ENCODE measurements at places on chromosomes 11 and 22.

GRCh38 chr11:41519696-41520095, 60.2 kb upstream of the LRRC4C start:
- DNase-seq = no peak

DNA sequence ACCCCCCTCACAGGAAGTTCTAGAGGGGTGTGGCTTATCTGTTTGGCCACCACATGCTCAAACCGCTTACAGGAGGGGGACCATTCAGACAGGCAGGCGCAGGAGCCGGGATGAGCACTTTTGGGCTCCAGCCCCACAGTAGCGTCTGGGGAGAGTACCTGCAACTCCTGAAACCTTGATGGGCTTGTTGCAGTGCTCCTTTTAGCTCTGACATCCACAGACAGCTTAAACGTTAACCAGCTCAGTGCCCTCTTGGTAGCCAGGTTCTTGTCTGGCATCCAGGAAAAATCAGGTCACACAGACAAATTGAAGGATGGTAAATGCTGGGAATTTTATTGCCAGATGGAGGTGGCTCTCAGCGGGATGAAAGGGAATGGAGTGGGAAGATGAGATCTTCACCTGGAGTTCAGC, 326.3 kb downstream of the ETS1 start:
- no peak for DNase-seq

GRCh38 chr11:24598641-24599040, 101.8 kb downstream of the LUZP2 start:
- DNase-seq = no peak

DNA sequence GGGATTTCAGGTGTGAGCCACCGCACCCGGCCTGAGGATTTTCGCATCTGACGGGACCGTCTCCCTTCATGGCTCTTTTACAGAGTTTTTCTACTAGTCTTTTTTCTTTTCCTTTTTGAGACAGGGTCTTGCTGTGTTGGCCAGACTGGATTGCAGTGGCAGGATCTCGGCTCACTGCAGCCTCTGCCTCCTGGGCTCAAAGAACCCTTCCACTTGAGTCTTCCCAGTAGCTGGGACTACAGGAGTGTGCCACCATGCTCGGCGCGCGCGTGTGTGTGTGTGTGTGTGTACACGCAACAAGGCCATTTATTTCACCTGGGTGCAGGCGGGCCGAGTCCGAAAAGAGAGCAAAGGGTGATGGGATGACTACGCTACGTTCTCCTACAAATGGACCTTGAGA, 10.9 kb downstream of the SERHL2 start:
- DNase-seq = no peak

DNA sequence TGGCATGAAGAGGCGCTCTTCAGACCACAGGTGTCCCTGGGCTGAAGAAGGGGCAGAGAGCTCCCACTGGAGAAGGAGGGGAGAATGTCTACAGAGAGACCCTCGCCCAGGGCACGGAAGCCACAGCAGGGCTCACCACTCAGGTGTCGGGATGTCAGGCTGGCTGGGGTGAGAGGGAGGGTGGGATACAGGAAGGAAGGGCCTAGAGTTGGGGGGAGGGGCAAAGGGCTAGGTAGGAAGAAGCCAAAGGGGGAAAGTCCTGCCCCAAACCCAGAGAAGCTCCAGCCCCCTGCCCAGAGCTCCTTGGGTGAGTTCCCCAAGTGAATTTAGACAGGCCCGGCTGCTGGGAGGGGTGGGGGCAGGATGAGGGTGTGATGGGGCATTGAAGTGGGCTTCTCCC, 232.0 kb downstream of the CEP164 start:
- DNase-seq = no peak

DNA sequence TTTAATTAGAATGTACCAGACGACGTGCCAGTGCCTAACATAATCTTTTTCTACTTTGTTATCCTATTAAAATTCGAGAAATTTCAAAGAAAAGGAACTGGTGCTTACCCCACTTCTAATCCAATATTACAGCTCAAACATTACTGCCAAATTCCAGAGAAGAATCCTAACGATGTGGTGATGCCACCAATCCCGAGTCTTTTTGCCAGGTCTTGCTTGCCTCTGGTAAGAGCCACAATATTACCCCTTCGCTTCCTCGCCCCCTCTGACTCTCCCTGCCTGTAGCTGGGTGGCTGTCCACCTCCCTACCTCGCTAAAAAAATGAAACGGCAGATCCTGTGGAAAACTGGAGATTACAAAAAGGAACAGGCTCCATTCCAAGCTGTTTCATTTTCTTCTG, 49.4 kb upstream of the TBCEL start:
- no peak for DNase-seq

GRCh38 chr11:93614173-93614722, 47.2 kb upstream of the CEP295 start:
- no peak for DNase-seq

DNA sequence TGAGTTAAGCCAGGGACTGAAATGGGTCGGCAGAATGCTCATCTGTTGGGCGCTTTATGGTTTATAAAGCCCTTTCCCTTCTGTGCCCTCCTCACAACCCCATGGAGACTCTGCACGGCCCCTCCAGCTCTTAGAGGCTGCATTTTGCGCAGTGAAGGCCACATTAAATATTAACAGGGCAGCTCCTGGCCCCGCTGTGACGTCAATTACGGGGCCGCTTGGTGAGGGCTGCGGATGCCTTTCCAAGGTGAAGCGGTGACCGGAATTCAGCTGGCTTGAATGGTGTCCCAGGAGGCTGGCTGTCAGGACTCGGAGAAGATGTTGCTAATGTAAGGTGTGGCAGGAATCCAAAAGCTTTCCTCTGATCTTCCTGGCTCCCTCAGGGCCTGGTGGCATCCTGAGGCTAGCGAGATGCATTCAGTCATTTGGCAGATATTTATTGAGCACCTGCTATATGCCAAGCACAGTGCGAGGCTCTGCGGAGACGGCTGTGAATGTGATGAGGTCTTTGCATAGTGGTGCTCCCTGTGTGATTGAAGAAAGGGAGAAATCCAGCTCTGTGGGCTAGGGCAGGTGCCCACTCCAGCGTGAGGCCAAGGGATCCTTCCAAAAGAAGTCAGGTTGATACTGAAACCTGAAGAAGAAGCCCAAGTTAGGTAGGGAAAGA, 10.4 kb upstream of the YWHAH start:
- no peak for DNase-seq

Data from non-pigmented ciliary epithelial cell (primary cell).